ENCODE measurements at places on chromosomes 12 and 14.
A peak's percentile ranks its signal among the peaks of the same experiment; 100 is the strongest.

DNA sequence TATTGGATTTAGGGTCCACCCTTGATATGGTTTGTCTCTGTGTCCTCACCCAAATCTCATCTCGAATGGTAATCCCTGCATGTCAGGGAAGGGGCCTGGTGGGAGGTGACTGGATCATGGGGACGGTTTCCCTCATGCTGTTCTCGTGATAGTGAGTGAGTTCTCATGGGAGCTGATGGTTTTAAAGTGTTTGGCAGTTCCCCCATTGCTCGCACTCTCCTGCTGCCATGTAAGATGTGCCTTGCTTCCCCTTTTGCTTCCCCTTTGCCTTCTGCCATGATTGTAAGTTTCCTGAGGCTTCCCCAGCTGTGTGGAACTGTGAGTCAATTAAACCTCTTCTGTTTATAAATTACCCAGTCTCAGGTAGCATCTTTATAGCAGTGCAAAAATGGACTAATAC, 118.3 kb downstream of the VRK1 start:
- no peak for DNase-seq

DNA sequence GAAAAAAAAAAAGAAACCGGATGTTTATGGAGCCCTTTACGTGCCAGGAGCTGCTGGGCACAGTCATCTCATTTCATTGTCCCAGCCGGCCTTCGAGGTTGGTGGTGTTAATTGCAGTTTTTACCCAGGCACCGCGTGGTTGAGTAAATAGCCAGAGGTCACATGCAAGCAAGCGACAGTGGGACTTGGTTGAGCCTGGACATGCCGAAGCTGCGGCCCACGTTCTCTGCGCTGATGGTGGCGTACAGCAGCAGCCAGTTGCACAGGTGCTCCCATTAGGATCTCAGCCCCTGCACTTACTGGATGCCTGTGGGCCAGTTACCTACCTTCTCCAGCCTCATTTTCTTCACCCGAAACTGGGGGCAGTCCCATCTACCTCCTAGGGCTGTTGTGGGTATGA, 54.0 kb downstream of the TSPAN9 start:
- DNase-seq = no peak

GRCh38 chr14:95498622-95499353, 17.7 kb downstream of the SYNE3 start:
- no peak for DNase-seq

DNA sequence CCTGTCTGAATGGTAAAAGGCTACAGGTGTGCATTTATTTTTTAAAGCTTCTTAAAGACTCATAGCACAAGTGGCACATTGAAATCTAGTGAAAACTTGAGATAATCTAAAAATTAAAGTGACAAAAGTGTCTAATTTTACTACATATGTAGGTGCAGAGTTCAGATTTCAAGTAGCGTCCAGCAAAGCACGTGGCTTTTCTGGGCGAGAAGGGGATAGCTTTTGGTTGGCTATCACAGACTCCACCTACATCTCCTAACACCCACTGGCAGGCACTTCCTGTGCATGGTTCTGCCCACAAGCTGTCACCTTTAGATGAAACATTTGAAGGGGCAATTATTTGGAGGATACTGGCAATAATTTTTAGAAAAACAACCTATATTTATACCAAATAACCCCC, 1.9 kb upstream of the PITPNM2 start:
- DNase-seq = no peak

DNA sequence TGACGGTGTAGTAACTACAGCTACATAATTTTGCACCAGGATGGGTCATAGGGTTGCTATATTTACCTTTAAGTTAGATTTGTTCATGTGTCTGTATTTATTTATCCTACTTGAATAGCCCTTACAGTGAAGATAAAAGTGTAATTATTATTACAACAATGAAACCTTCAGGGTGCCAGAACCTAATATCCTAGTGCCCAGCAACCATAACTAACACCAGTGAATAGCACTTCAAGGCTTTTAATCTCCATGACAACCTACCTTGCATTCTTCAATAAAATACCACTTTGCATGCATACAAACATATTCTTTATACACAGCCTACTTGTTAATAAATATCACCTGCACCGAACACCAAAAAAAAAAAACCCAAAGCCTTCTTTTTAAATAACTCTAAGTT, 58.7 kb upstream of the G2E3 start:
- DNase-seq = no peak

GRCh38 chr14:72740966-72741825, 152.7 kb downstream of the DPF3 start:
- no peak for DNase-seq

DNA sequence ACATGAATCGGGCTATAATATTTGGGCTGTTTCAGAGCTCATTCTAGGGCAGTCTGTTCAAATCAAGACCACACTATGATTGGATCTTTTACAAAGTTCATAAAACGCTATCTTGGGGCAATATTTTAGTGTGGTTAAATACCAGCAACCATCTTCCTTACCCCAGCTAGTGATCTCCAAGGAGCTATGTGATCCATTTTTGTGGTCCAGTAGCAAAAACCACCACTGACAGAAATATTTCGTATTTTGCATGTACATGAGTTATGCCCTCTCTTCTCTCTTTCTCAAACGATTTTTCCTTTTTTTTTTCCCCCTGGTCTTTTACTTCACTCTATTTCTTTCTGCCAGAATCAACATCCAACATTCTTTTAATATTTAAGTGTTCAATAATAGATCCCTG, 280.6 kb upstream of the KITLG start:
- no peak for DNase-seq

DNA sequence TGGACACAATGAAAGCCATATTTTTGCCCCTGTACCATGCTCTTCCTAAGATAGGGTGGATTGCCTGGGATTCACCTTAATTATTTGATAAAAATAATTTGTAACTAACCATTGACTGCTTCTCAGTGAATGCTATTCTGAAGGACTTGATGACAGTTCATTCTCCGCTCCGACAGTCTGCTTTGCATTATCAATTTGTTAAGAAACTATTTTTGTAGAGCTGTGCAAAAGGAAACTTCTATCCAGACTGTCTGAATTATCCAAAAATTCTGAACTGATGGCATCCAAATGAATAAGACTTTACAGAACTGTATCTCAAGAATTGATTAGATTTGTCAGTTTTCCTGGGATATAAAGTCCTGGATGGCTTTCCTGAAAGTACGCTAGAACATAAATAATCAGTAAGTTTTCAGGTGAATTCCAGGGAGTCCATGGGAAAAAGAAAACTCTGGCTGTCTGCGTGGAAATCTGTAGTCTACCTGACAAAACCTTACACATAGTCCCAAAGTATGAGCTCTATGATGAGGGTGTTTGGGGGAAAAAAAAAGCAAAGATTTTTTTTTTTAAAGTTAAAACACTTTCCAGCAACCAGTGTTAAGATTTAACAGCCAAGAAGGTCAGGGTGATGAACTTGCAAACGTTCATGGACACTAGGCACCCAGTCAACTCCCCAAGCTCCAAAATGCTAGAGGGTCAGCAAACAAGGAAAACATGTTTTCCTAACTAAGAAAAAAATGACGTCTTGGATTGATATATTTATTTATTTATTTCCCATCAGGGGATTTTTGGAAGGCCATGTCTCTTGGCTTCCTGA, 291.1 kb upstream of the TBX3 start:
- DNase-seq = no peak

DNA sequence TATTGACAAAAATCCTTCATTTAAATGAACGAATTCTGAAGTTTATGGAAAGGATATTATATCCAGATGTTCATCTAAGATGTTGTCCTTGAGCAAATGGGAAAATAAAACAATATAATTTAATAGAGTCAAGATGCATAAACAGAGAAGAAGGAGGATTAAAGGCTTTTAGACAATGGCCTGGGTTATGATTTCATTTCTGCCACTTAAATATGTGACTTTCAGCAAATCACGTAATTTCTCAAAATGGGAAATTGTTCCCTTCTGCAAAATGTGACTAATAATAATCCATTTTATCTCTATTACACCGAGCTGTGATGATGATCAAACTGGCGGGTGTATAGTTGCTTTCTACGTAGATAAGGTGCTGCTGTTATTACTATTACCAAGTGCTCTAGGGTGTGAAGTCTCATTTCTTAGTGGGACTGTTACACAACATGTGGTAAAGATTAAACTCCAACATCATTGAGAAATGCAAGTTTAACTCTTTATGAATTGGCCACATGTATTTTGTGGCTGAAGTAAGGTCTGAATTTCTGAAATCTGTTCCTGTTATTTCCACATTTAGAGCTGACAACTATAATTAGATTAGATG, 157.0 kb downstream of the MYRFL start:
- DNase-seq = peak; percentile 46

- peak; percentile 62 for DNase-seq
These were observed 99.2 kb downstream of the SCARB1 start for GRCh38 chr12:124764451-124764850.

DNA sequence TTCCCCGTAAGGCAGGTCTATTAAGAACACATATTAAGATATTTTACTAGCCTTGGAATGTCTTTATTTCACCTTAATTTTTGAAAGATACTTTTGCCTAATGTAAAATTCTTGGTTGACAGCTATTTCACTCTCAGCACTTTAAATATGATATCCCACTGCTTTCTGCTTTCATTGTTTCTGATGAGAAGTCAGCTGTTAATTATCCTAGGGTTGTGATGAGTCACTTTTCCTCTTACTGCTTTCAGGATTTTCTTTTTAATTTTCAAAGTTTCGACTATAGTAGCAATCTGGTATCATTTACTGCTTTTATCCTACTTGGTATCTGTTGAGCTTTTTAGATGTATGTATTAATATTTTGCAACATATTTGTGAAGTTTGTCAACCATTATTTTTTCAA, 578.9 kb upstream of the ATP2B1 start:
- no peak for DNase-seq

DNA sequence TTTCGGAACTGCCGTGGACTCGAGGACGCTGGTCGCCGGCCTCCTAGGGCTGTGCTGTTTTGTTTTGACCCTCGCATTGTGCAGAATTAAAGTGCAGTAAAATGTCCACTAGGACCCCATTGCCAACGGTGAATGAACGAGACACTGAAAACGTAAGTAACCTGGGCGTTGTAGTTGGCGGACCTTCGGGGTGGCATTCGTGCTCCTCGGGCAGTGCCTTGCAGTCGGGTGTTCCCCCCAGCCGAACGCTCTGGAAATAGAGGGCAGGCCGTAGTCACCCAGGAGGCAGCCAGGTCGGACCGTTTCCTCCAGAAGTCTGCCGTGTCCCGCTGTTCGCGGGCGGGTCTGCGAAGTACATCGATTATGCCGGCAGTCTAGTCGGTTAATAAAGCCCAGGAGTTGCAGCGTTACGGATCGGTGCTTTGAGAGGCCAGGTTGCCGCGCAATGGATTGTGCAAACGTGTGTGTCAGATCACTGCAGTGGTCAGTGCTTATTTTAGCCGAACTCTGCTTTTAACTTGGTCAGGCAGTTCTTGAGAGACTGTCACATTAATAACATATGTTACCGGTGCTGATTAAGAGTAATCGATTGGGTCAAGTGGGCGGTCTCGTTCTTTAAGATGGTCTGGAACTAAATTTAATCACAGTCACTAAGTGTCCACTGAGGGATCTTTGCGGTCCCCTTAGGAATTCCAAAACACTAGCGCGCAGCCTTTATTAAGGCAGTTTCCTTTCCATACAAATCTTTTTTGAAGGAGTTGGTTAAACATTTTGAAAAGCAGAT, 906 bp downstream of the MARK3 start:
- no peak for DNase-seq

GRCh38 chr12:6199531-6200255, 507 bp upstream of the CD9 start:
- DNase-seq = no peak

- DNase-seq = no peak
These were observed 7.1 kb downstream of the CCER1 start for GRCh38 chr12:90947869-90948268.

GRCh38 chr12:117986705-117987469, 18.1 kb upstream of the KSR2 start:
- DNase-seq = peak; percentile 40

DNA sequence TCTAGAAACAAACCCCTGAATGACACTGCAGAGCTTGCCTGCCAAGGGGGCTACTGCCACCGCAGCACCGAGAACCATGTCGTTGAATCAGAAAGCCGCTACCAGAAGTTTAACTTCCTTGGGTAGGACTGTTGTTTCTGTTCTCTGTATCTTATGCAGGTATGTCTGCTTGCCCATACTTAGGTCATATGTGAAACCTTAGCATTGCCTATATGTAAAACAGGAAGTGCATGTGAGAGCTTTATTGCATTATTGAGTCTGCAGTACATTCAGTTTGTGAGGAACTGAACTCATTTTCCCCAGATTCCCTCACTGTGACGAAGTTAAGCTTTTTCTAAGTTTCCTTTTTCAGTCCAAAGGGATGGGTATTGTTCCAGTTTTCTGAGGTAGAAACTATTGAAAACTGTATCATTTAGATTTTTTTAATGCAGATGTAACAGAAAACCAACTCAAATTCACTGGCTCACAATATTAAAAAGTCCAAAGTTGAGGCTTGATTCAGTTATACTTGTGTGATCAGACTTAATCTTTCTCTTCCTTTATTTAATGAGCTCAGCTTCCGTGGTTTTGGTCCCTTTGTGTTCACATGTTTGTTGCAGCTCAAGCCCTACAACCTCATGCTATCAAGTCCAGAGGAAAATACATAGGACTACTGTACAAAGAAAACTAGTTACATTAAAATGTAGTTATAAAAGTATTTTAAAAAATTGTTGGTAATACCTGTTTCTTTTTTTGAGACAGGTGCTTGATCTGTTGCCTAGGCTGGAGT, 6.9 kb downstream of the FBXO34 start:
- no peak for DNase-seq

DNA sequence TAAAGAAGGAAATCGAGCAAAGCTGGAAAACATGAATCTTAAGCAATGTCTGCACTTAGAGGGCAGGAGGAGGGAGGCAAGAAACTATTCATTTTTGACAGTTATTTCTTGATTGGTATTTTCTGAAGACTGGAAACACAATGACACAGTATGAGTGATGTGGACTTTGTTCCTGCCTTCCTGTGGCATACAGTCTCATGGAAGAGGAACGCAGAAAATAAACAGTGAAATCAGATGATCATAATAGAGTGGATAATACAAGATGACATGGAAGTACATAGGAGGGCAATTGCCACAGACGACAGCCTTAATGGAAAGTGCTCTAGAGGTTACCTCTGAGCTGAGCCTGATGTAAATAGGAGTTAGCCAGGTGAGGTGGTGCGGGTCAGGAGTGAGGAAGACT, 140.4 kb upstream of the MAX start:
- DNase-seq = no peak

DNA sequence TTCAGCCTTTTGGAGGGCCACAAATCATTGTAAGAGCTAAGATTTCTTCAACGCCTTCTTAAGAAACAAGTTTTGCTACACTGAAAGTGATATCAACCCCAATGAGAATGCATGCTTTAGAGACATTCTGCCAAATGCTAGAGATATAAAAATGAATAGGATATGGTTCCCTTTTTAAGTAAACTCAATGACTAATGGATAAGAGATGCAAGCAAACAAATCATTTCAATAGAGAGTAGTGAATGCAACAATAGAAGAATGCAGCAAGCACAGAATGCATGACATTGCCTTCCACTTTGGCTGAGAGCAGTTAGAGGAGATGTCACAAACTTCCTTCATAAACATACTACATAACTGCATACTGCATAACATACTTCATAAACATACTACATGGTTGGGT, 116.4 kb downstream of the PDZRN4 start:
- DNase-seq = no peak

GRCh38 chr12:18146363-18146762, 56.4 kb upstream of the RERGL start:
- DNase-seq = no peak

GRCh38 chr12:15931590-15932053, 20.5 kb downstream of the DERA start:
- no peak for DNase-seq
